Tibial nerve (tissue), 4 donors: ENCODE measurements at places on chromosomes 7 and 10. TPM values are rescaled to one million over a fixed set of nuclear protein-coding genes. Genes with fewer than 3 reads are reported as not detected.
A peak's percentile ranks its signal among the peaks of the same experiment; 100 is the strongest.

- peak; percentile 64 for DNase-seq
Measured at GRCh38 chr10:74150204-74150989, at the start of gene AP3M1. AP3M1 (minus strand) TSS chr10:74150828; CDS start chr10:74138379, 12,449 bp downstream.

DNA sequence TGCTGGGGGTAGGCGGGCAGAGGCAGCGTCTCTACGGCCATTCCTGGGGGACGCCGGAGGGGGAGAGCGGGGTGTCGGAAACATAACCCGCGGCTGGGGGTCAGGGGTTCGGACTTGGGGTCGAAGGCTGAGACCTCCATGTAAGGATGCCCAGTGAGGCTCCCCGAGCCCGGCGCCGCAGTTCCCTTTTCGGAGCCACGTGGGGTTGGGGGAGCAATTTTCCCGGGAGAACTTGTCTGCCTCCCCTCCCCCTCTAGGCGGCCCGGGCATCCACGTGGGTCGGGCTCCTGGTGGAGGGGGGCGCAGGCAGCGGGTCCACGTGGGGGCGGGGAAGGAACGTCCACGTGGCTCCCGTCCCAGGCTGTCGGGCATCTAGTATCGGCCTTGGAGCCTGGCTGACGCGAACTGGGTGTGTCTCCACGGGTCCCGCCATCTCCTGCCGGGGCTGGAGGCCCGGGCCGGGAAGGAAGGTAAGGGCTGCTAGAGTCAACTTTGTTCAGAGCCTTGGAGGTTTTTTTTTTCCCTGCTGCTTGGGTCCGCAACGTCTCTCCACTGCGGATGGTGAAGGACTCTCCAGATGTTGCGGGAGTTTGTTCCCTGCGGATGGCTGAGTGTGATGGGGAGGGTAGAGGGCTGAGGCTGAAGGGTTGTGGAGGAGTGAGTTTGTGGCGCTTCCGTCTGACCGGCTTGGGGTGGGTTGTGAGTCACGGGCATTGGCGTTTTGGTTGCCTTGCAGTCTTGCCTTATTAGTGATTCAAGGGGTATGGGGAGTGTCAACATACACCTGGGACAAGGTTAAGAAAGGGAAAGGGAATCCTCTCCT, 744 bp downstream of the PPRC1 start:
- peak; percentile 46 for DNase-seq

DNA sequence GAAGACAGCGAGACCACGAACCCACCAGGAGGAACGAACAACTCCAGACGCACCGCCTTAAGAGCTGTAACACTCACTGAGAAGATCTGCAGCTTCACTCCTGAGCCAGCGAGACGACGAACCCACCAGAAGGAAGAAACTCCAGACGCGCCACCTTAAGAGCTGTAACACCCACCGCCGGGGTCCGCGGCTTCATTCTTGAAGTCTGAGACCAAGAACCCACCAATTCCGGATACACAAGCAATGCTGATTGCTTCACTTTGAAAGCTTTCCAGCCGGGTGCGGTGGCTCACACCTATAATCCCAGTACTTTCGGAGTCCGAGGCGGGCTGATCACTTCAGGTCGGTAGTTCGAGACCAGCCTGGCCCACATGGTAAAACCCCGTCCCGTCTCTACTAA, 177.2 kb upstream of the MYO3A start:
- no peak for DNase-seq

The CD36 gene
- total RNA-seq: 122 TPM

DNA sequence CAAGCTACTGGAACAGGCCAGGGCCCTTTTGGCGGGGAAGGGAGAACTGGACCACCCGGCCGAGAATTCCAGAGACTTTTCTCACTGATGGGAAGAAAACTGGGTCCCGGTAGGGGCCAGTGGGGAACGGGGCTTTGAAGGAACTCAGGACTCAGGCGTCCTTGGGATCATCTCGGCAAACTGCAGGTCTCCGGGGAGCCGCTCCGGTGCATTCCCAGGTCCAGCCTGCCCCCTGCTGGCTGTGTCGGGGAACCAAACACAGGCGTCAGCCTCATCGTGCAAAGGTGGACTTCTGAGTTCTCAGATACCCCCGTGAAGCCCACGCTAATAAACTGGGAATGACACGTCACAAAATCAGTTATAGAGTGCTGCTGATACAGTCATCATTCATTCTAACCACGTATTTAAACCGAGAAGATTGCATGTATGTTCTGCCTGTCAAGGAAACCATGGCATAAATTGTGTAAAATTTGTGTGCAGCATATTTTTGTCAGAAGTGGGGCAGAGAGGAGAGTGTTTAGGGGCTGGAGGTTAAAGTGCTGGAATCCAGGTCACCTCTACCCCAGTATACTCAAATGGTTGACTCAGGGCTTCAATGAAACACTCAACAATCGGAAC, 76.1 kb upstream of the CPXM2 start:
- DNase-seq: peak; percentile 51

GRCh38 chr7:77933394-77933793, 134.8 kb downstream of the PHTF2 start:
- DNase-seq: no peak

The ERVW-1 gene
- not detected for total RNA-seq

DNA sequence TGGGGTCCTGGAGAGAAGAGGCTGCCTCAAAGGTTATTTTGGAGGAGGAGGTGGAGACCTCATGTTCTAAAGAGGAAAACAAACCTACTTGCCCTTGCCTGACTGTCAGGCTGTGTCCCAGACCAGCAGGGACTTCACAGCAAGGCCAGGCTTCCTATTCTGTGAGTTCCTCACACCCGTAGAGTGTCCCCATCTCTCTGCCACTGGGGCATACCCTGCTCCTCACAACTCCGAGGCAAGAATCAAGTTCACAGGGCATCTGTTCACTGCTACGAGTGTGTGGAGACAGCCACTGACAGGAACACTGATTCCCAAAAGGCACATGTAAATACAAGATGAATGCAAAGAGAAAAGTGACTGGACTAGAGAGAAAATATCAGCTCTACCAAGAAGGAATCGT, 38.0 kb downstream of the PDE1C start:
- no peak for DNase-seq

DNA sequence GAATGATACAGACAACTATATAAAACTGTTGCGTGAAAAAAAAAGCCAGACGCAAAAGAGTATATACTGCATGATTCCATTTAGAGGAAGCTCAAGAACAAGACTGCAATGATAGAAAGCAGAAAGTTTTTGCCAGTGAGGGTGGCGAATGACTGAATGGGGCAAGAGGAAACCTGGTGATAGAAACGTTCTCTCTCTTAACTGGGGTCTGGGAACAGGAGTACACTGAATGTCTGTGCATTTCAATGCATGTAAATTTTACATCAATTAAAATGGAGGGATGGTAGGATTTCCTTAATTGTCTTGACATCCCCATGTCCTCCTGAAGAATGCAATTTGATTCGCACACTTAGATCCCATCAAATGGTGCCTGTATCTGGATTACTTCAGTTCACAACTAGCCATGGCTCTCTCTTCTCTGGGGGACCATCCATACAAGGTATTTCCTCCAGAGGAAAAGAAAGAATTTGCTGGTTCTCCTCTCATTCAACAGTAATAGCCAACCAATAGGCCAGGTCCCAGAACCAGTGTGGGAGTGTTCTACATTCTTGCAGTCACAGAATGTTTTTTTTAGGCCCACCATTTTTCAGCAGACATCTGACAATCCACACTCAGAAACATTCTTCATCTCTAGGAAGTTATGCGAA, 221.0 kb upstream of the KLF14 start:
- no peak for DNase-seq

DNA sequence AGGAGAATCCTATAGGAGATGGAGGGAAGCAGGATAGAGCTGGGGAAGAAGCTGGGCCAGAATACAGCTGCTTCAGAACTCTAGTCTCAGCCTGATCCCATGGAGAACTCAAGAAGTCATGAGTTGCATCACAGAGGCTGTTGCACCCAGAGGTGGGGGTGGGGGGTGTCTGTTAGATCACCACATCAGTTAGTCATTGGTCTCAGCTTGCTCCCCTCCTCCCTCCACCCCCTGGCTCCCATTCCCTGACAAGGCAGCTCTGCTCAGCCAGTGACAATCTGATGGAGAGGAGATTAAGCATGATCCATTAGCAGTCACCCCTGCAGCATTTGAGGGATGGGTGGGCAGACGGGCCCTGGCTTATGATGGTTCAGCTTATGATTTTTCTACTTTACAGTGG, 58.4 kb upstream of the FGL2 start:
- no peak for DNase-seq

DNA sequence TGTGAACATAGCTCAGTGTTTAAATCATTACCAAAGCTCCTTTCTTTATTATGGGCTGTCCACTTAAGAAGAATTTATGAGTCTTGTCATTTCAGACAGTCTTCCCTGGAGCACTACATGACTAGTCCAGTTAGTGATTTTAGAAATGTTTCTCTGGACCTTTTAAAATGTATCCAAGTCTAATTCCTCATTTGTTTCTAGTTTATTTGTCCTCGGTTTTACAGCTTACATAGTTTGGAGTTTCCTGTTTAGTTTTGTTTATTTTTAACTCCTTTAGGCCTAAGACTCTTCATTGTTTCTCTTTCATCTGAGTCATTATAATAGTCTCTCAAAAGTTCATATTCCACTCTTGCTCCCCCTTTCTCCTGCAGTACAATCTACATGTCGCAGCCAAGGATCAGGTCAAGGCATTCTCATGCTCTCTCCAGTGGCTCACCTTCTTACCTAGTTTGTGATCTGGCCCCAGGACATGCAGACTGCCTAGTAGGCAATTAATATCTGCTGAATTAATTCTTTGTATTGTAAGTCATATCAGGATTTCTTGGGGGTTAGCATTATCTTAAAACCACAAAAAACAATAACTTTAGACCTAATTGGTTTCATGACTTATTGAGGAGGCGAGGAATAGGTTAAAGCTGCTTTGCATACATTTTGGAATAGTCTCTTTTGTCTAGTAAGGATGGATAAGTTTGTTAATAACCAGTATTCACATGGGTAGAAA, 93.8 kb downstream of the MAPK8 start:
- DNase-seq: no peak

The CYP3A4 gene
- total RNA-seq: not detected

GRCh38 chr7:137755846-137756651, 90.7 kb downstream of the DGKI start:
- no peak for DNase-seq

The GIMAP6 gene
- 68.8 TPM for total RNA-seq

The TMEM130 gene
- total RNA-seq: 1.7 TPM

- no peak for DNase-seq
Measured at GRCh38 chr7:1210321-1210978, 22.2 kb upstream of the UNCX start.

GRCh38 chr10:124193309-124193696, 99.9 kb upstream of the CHST15 start:
- no peak for DNase-seq

GRCh38 chr7:19928247-19928646, 154.8 kb upstream of the TMEM196 start:
- DNase-seq: no peak

GRCh38 chr10:2509081-2509531, 558.2 kb upstream of the PFKP start:
- DNase-seq: no peak

DNA sequence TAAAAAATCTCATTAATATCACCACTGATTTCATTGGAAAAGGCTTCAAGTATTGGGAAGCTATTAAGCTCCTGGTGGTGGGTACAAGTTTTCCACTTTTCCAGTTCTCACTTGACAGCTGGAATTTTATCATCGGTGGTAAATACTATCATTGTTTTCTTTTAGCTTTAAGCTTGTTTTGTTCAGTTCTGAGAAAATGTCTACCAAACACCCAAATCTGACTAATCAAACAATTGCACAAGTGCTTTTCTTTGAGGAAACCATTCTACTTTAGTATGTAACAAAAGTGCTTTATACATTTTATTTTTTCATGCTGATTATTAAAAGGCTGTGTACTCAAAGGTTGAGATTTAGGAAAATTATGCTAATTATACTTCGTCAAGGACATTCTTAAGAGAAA, 7.9 kb downstream of the PRPF18 start:
- no peak for DNase-seq

DNA sequence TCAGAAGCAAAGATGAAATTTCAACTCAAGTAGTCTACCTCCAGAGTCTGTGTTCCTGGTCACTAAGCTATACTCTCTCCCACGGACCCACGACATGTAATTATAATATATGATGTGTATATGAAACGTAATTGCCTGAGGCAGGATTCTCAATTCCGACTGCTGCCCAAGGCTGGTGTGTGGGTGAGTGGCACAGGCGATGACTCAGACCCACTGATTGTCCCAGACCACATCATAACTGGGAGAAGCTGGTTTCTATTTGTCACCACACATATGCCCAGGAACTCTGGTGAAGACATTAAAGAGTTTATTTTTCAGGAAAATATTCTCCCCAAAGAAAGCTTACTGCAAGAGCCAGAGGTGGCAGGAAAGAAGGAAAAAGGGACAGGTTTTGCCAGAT, 219.3 kb downstream of the JAZF1 start:
- DNase-seq: no peak

- DNase-seq: no peak
Measured at GRCh38 chr7:111676811-111677210, 114.5 kb upstream of the IMMP2L start.

GRCh38 chr10:79073784-79074432, 5.1 kb downstream of the ZMIZ1 start:
- DNase-seq: peak; percentile 61

- no peak for DNase-seq
Measured at GRCh38 chr10:14545827-14546226, 215.1 kb upstream of the FRMD4A start.

DNA sequence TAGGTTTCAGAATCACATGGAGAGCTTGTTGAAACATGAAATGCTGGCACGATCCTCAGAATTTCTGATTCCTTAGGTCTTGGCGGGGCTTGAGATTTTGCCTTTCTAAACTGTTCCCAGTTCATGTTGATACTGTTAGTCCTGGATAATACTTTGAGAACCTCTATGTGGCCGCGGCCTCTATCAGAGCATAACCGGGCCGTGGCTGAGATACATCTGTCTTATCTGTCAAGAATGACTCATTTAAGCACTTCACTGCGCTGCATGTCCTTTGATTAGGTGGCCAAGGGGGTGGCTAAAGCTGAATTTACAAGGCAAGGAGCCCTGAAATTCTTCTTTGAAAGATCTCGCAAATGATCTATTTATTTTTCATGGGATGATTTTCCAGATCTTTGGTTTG, 66.9 kb downstream of the GALNT17 start:
- DNase-seq: no peak

DNA sequence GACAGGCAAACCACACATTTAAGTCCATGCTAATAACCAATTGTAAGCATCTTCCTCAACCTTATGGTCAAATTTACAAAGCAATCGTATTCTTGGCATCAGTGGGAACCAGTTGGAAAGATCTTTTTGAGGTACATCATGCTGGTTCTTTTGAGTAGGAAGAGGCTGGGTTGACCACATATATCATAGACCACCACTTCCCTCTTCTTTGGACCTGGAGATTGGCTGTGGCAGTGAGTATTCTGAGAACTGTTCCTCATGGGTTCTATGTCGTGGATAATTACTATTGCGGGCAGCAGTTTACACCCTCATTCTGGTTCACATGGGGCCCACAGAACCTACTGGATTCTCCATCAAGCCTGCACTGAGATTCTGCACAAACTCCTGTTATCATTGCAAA, 35.5 kb upstream of the C1GALT1 start:
- no peak for DNase-seq

The MGAM2 gene
- 3.1 TPM for total RNA-seq
